ENCODE measurements at places on chromosomes 16 and 17.

GRCh38 chr16:73040136-73040535, 7.8 kb downstream of the ZFHX3 start:
- no peak for DNase-seq

- no peak for DNase-seq
Measured at GRCh38 chr17:6753006-6753445, 2.8 kb upstream of the XAF1 start.

DNA sequence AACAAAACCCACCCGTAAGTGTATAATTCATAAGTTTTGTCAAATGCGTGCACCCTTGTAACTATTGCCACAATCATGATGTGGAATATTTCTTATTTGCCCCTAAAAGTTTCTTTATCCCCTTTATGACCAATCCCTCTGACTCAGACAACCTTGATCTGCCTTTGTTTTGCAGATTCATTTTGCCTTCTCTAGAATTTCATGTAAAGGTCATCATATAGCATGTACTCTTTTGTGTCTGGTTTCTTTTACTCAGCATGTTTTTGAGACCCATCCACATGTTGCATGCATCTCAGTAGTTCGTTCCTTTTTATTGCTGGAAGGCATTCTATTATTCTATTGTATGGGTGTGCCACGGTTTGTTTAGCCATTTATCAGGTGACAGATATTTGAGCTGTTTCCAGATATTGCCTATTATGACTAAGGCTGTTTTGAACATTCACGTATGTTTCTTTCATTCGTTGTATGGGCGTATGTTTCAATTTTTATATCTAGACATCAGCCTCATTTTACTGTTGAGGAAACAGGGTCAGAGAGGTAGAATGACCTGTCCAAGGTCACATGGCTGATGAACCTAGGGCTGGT, 192.4 kb downstream of the RAB11FIP4 start:
- no peak for DNase-seq

DNA sequence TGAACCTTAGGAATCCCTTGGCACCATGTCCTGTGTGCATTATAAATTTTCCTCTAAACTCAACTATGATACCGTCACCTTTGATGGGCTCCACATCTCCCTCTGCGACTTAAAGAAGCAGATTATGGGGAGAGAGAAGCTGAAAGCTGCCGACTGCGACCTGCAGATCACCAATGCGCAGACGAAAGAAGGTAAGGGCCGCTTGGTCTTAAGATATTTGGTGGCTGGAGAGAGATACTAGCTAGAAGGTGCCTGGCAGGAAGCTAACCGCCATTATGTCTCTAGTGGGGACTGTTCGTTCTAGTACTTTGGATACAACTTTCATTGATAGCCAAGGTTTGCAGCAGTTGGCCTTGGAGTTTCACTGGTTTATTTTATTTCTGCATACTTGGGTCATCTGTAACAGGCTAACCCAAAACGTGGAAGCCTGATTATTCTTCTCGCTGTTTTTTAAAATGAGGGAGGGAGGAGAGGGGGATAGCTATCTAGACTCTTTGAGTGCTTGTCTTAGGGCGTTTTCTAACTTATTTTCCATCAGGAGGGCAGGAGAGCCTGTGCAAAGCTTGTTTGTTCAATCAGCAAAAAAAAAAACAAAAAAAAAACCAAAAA, 1.3 kb downstream of the RBBP6 start:
- no peak for DNase-seq

- DNase-seq: no peak
Measured at GRCh38 chr17:58822148-58823050, 66.7 kb downstream of the PPM1E start.

Measured in iPS DF 6.9 (cell line).